Hypothalamus (tissue), 51 donors: ENCODE measurements at places on chromosomes 3 and 15.

GRCh38 chr15:31235311-31236183 is 91.1 kb upstream of the KLF13 start:
- DNase-seq = peak; percentile 65

- no peak for DNase-seq
These were observed 44.9 kb downstream of the KLF15 start for GRCh38 chr3:126312341-126312740.

GRCh38 chr3:50254577-50255250 is 14.2 kb upstream of the SEMA3B start:
- DNase-seq = no peak

- no peak for DNase-seq
These were observed 8.7 kb downstream of the SRP14 start for GRCh38 chr15:40029979-40030893.

DNA sequence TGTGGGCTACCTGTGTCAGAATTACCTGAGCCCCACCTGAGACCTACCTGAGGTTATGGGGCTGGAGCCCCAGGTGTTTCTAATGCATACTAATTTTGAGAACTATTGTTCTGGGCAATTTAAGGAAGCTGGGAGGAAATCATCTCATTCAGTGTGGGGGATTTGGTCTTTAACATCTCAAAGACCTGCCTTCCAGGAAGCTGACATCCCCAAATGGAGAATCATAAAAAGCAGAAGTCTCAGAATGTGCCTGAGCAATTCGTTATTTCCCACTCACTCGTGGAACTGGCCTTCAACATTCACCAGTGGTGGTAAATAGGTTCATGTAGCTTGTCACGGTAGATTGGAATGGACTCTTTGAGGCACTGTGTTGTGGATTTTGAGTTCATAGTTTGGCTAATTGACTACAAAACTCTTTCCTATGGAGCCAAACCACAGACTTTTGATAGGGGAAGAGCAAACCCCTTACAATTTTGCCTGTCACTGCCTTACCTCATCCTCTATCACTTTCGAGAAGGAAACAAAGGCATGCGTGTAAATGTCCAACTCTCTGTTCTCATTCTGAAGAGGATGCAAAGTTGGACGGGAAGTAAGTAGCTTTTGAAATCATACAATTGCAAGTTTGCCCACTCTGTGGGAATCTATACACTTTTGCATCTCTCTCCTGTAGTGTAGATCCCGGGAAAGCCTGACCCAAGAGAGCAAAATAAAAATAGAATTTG is 521.0 kb upstream of the MDFIC2 start:
- no peak for DNase-seq

DNA sequence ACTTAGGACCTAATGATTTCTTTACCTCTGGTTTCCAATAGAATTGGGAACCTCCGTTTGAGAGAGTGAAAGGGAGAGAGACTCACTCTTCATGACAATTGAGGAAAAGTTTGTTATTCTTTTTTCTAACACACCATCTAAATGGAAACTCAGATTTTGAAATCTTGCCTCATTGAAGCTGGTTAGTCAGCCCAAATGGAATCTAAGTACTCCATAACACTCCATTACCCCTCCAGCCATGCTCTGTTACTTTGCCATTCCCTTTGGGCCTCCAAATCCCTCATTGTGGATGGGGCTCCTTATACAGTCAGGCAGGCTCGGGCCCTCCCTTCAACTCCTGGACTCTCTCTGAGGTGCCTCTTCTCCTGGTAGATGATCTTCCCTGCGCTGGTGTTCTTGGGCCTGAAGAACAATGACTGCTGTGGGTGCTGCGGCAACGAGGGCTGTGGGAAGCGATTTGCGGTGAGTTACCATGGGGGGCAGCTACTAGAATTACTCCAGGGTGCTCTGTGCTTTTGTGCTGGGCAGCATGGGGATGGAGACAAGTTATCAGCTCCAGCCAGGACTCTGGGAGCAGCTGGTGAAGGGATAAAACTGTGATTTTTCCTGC is 1.1 kb downstream of the TM4SF4 start:
- DNase-seq = no peak

- DNase-seq = no peak
These were observed 55.0 kb downstream of the CTDSPL start for GRCh38 chr3:37916685-37917084.

DNA sequence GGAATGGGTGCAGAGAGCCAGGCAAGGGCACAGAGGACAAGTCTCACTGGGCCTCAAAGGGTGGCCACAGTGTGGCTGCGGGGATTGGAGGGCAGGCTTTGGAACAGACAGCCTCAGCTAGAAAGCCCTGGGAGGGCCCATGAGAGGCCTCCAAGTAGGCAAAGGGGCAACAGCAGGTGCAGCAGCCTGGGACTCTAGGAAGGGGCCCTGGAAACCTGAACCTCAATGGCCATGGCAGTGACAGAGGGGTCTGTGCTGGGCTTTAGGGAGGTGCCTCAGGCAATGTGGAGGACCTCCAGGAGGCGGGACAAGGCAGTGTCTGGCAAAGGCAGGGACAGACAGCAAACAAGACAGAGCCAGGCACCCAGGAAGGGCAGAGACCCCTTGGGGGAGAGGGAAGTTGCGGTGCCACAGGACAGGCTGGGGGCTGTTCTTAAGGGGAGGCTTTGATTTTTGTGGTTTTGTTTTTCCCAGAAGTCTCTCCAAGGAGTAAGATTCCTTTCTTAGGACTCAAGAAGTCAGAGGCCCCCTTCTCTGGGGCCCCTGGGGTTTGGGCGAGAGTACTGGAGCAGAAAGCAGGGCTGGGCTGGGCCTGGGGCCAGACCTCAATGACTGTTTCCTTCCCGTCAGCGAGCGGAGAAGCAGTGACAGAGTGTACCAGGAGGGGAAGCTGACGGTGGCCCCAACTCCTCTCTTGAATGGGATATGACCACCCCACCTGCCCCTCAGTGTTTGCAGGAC is 9.7 kb downstream of the STOML1 start:
- no peak for DNase-seq

DNA sequence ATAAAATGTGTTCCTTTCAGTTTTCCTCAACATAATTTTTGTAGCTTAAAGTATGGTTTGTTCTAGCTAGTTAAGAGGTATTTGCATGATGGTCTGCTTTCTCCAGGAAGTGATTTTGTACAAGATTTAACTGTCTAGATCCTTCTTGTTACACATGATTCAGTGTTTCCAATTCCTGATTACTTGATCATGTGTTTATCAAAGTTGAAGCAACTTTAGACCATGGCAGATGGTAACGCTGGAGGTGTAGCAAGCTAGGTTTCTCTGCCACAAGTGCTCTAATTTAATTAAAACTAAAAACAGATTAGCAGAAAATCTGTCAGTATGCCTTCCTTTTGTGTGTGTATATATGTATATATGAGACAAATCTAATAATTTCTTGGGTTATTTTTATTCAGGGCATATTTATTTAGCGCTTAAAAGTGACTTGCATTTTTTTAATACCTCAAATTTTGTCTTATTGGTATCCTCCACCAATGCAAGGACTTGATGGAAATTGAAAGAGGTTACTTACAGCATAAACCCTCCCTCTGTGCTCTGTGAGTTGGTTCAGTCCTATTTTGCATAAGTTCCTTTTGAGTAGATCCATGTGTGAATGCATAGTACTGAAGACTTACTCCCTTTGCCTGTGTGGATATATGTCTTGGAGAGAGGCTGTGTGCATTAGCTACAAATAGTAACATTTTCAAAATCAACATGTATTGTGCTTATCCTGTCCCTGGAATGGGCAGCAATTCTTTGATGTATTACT is 157.3 kb upstream of the CGNL1 start:
- DNase-seq = no peak

DNA sequence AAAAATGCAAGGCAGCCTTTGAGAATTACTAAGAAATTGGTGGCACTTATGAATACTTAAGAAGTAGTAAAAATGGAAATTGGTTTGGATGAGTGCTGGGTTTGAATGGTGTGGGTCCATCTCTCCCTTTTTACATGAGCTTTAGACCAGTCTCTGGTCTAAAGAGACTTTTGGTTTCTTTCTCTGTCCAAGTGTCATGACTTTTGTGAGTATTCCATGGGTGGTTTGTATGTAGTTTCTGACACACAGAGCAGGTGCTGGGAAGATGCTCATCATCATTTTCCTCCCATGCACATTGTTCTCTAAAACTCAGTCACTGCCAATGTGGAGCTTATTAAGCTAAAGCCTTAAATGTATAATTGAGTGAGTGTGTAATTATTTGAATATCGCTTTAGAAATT is 63.5 kb downstream of the KAT2B start:
- DNase-seq = no peak

GRCh38 chr15:69861331-69862171 is 236.2 kb downstream of the TLE3 start:
- DNase-seq = no peak

- DNase-seq = no peak
These were observed 494.3 kb downstream of the PDCD6IP start for GRCh38 chr3:34292605-34293300.

DNA sequence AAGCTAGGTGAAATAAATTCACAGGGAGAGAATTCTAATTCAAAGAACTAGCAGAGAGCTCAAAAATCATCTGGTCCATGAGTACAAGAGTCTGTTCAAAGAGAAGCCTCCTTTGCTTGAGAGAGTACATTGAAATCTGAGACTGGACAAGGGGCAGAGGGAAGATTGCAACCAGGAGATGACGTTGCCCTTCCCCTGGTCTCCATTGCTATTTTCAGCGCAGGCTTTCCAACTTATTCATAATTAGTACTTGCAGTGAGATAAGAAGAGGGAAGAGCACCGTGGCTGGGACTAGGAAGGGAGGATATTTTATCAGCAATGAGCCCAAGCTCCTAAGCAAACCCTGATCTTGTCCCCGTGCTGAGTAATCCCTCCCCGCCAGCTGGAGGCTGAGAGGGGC is 251.8 kb upstream of the RORA start:
- no peak for DNase-seq

DNA sequence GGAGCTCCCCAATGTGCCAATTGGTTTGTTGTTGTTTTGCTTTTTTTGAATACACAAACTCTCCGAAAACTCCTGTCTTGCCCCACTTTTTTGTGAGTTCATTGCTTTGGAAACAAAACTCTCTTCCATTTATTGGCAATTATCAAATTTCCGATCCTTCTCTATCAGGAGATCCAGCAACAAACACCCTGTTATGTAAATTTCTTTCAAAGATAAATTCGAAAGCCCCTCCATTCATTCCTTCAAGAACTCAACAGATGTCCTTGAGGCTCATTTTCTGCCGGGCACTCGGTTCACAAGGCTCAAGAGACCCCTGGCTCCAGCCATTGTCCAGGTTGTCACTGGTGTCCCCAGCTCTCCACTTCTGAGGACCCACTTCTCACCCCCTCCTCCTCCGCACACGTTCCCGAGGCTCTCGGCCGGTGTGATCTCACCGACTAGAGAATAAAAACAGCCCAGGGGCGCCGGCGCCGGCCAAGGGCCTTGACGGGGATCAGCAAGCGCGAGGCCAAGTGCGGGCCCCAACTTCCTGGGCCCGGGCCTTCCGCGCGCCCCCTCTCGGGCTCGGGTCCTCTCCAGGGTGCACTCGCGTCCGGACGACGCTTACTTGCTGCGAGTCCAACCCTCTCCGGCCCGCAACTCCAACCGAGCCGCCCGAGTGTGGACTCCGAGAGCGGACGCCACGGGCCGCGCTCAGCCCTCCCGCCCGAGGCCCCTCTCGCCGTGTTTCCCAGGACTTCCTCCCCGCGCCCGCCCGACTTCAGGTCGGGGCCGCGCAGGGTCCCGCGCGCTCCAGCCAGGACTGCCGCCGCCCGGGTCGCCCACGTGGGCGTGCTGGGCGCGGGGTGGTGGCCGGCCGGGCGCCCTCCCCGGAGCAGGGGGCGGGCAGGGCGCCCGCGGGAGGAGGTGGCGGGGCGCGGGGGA is 533 bp upstream of the SMAD3 start:
- DNase-seq = no peak

DNA sequence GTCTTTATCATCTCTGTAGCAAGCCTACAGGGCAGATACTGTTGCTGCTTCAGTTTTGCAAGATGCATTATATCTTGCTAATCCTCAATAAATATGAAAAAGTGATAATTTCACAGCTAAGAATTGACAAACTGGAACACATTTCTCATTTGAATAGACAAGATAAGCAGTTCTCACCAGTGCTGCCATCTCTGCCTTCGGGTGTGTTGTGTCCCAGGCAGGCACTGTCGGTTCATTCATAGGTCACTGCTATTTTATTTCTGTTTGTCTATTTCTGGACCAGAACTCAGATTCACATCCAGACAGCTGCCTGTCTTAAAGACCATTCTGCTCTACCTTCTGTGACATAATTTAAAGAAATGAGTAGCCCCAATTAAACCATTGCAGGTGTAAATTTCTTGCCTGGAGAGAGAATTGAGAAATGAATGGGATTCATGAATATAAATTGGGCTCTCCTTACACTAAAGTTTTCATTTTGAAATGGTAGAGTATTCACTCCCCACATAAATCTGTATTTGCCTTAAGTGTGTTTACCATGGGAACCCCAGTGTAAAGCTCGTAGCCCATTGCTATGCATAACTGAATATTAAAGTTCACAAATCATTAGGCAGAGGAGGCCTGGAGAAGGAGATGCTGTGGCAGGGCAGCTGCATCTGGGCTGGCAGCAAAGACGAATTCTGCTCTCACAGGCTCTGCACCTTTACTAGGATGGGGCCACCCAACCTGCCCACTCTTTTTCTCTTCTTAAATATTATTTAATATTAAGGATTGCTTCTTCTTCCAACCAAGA is 149.9 kb downstream of the ARPP21 start:
- no peak for DNase-seq

- DNase-seq = no peak
These were observed 581.7 kb downstream of the DIPK2A start for GRCh38 chr3:144553301-144553700.

- no peak for DNase-seq
These were observed 78.3 kb upstream of the ALDH1L1 start for GRCh38 chr3:126258670-126259069.

DNA sequence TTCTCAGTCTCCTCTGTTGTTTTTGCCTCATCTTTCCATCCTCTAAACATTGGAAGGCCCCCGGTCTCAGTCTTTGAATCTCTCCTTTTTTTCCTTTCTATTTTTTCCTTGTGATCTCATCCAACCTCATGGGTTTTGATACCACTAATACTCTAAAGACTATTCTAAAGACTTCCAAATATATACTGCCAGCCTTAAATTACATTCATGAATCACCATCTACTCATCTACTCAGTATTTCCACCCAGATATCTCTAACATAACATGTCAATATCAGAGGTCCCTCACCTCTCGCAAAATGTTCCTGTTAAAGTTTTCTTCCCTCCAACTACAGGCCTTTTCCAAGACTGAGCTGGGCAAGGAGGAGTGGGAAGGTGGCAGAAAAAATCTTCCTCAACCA is 282.5 kb upstream of the TTC14 start:
- DNase-seq = no peak

DNA sequence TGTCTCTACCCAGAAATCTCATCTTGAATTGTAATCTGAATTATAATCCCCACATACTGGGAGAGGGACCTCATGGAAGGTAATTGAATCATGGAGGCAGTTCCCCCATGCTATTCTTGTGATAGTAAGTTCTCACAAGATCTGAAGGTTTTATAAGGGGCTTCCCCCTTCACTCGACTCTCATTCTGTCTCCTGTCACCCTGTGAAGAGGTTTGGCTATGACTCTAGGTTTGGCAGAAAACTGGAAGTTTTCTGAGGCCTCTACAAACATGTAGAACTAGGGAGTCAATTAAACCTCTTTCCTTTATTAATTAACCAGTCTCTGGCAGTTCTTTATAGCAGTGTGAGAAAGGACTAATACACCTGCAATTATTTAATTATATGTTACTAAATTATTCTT is 125.2 kb upstream of the TGFBR2 start:
- DNase-seq = no peak
